Stimulated activated CD4-positive, alpha-beta T cell treated with anti-CD3 and anti-CD28 coated beads, Interleukin-15, amount 100 ng/mL, for 48 hours (primary cell): ENCODE measurements at places on chromosomes 1 and 21.

GRCh38 chr1:104266612-104267011 is 516.9 kb downstream of the AMY1C start:
- DNase-seq: no peak

- no peak for DNase-seq
Measured at GRCh38 chr1:40392221-40392620, 18.7 kb downstream of the SMAP2 start.

GRCh38 chr1:3631320-3632260 is 6.8 kb downstream of the TPRG1L start:
- DNase-seq: no peak

DNA sequence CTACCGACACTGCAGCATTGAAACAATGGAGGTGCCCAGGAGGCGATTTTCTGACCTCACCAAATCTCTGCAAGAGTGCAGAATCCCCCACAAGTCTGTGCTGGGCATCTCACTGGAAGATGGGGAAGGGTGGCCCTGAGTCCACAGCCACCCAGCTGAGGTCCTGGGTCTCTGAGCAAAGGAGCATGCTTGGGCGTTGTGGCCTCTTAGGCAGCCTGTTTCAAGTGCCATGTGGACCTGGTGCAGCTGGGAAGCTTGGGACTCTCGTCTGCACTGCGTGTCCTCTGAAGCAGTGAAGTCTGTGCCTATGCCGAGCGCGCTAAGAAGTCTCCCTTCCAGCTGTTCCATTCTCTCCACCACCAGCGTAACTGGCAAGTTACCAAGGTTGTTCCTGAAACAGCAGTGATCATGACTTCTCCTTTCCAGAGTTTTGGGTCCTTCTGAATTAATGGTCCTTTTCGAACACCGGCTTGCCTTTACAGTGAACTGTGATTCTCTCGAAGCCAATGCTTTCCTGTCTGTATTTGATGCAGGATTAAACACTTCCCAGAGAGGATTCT is 5.0 kb upstream of the PLA2G2C start:
- no peak for DNase-seq

- no peak for DNase-seq
Measured at GRCh38 chr1:93078638-93078985, 471 bp upstream of the MTF2 start.

DNA sequence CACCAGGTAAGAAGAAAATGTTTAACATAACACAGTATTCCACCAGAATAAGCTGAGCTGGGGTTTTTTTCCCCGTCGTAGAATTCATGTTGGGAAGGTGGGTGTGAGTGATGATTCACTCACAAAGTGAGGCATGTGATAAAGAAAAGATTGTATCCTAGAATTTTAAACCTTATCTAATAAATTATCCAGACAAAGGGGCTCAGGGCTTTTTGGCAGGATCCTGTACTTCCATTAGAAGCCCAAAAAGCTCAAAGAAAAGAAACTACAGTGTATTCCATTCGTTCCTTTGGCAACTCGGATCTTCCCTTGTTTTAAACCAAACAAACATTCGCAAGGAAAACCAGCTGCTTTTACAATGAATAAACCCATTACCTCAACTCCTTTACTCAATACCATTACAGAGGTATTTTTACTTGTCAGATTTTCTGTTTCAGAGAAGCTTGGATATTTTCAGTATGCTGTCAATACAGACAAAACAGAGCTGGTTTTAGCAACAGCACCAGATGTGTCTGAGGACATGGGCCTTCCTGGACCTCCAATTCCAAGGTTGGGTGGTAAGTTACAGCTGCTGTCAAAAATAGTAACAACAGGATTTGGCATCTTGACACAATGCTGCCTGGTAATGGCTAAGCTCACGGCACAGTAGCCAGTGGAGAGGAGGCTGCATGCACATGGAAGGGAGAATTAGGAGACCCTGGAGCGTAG is 159.9 kb upstream of the RUNX1 start:
- no peak for DNase-seq
